ENCODE measurements at places on chromosomes 11 and 22. TPM values are rescaled to one million over a fixed set of nuclear protein-coding genes. Genes with fewer than 3 reads are reported as not detected.

Gene GVQW3
- 0.47 TPM for total RNA-seq

Gene AIFM3
- 1.1 TPM for total RNA-seq

Gene SEC14L6
- under 0.01 TPM for total RNA-seq

Gene POLR2F
- total RNA-seq, result 45.1 TPM

All from pericardium fibroblast (primary cell).